Stimulated activated CD4-positive, alpha-beta T cell treated with anti-CD3 and anti-CD28 coated beads, Interleukin-12 subunit alpha, Interleukin-12 subunit beta, amount 100 ng/mL, for 48 hours (primary cell): ENCODE measurements at places on chromosomes 2 and 18.

DNA sequence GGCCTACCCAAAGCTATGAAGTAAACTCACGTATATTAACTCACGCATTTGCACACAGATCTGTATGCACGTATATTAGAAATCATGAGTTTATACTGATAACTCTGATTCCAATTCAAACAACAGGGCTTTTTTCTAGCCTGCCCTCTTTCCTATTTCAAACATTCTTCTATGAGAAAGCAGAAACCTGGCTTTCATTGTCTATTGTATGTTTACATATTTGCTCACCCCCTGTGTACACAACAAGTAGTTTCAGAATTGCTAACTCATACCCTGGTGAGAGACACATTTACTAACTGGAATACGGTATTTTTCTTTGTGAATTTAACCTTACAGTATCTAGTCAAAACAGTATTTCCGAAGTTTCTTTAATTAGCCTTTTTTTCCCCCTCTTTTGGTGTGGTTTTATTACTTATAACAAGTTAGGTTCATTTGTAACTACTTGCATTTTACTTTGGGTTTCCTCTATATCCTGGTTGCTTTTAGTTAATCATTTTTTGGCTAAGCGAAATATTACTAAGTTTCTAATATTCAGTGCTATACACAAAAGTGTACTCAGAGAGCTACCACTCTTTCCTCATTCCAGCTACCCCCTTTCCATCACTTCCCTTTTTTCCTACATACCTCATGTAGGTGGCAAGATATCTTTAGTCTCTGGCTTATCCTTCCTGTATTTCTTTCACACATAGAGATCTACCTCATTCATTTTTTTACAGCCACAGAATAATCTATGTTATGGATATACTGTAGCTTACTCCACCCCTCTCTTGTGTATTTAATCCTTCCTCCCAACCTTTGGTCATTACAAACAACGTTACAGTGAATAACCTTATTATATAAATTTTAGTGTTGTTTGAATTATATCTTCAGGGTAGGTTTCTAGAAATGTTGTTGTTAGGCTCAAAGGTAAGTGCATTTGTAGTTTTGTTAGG, 112.7 kb upstream of the BCL2L11 start:
- DNase-seq = no peak

- DNase-seq = no peak
Measured at GRCh38 chr2:85741833-85742455, 11.8 kb upstream of the ATOH8 start.

- DNase-seq = no peak
Measured at GRCh38 chr2:46256563-46257142, 40.6 kb upstream of the EPAS1 start.

GRCh38 chr18:37838083-37838482, 272.5 kb upstream of the CELF4 start:
- DNase-seq = no peak

- DNase-seq = no peak
Measured at GRCh38 chr18:75865639-75866038, 438.1 kb upstream of the SMIM21 start.

- DNase-seq = no peak
Measured at GRCh38 chr2:204743393-204743960, 198.2 kb downstream of the PARD3B start.

DNA sequence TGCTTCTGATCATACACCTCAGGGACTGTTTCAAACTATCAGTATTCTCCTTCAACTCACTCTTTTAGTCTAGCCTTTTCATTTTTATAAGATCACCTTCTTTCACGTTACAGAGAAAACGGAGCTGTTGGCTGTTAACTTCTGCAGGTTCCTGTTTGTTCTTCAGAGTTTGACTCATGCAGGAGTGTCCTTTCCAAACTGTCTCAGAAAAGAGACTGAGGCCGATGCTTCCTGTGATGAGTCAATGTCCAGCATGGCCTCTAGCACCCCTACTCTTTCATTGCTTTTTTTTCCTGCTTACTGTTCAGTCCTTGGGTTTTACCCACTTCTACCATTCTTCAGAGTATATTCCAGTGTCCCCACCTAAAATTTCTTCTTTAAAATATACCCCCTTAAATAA, 240.8 kb upstream of the RGPD4 start:
- no peak for DNase-seq

GRCh38 chr2:113028112-113028511, 22.9 kb downstream of the IL36A start:
- no peak for DNase-seq
